ENCODE measurements at places on chromosomes 2 and 18.

DNA sequence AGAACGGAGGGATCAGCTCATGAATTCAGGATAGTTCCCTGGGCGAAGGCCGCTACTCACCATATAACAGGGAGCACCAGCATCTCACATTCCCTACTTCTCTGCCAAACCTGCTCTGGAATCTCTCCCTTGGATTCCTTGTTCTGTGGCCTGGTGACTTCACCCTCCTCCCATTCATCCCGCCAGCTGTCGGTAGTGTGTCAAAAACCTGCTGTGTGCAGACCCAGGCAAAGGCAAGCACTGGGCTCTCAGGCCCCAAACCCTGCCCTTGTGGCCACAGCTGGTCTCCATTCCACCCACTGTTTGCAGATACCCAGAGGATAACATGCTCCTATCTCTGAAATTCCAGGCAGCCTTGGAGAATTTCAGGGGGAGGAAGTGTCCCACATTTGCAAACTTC lies 151.6 kb downstream of the CAPN13 start:
- DNase-seq: no peak
- H3K27ac ChIP-seq: no peak overlapping the region
- no peaks in the 10 kb centered on the region for H3K36me3 ChIP-seq
- no peaks in the 10 kb centered on the region for H3K27me3 ChIP-seq

GRCh38 chr2:96556441-96557330 lies 20.1 kb downstream of the ARID5A start:
- DNase-seq: no peak
- no peak overlapping the region for H3K27ac ChIP-seq
- H3K36me3 ChIP-seq: peaks cover 2% of the 10 kb centered on the region
- H3K4me1 ChIP-seq: 0 out of 2 replicates have a peak, but pooled peaks cover 2% of the 10 kb centered on the region
- no peak overlapping the region for H3K4me3 ChIP-seq
- H3K27me3 ChIP-seq: no peaks in the 10 kb centered on the region

- no peaks in the 10 kb centered on the region for H3K4me1 ChIP-seq
- no peak for DNase-seq
- no peaks in the 10 kb centered on the region for H3K36me3 ChIP-seq
- no peaks in the 10 kb centered on the region for H3K27me3 ChIP-seq
- no peak overlapping the region for H3K27ac ChIP-seq
These were observed 43.9 kb upstream of the SGPP2 start for GRCh38 chr2:222380456-222380855.

DNA sequence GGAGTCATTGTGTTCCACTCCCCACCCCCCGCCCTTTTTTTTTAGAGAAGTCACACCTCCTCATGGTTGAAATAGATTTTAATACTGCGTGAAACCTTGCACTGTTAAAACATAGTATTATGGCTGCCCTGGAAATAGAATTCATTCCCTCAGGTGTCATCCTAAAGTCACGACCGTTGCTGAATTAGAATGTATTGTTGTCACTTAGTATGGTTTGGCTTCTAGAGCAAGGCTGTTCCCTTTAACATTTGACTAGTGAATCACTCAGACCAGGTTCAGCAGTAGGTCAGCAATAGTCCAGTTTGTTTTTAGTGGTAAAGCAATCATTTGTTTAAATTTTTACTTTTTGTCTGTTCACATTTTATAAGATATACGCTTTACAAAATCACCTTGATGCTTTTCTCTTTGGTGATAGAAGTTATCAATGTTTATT lies 1.2 kb downstream of the BABAM2 start:
- no peaks in the 10 kb centered on the region for H3K36me3 ChIP-seq
- H3K4me3 ChIP-seq: no peak overlapping the region
- no peak for DNase-seq

GRCh38 chr2:153626676-153627075 lies 148.1 kb upstream of the RPRM start:
- no peak overlapping the region for H3K4me3 ChIP-seq
- no peak for DNase-seq
- no peaks in the 10 kb centered on the region for H3K27me3 ChIP-seq
- H3K27ac ChIP-seq: no peak overlapping the region

DNA sequence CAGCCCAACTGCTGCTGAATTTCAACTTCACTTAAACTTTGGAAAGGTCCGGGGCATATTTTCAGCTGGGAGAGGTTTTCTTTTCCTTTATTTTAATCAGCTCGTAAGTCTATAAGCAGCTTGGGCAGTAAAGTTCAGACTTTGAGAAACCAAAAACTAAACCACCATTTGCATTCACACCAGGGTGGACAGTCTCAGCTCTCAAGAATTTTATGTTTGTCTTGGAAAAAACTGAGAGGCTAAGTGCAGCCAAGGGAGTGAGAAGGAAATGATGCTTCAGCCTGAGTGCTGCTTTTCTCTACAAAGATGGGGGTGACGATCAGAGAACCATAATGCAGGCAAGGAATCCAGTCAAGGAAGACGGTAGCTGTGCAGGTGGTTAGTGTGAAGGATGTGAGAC lies 30.2 kb downstream of the MCFD2 start:
- H3K36me3 ChIP-seq: no peaks in the 10 kb centered on the region
- no peak for DNase-seq
- no peak overlapping the region for H3K27ac ChIP-seq
- no peaks in the 10 kb centered on the region for H3K27me3 ChIP-seq
- H3K4me3 ChIP-seq: no peak overlapping the region

DNA sequence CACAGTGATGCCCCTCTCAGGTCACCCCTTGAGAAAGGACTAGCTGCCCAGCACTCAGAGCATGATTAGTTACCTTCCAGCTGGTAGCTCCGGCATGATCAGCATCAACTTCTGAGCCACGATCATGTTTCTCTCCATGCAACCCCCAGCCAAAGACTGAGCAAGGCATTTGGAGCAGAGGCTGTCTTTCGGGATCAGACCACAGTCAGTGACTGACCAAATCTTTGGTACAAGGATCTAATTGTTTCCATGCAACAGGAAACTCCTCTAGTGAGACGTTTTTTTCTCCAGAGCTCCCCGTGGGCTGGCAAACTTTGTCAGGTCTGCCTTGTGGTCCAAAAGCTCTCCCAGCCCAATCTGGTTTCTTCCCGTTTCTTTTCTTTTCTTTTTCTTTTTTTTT lies 244.3 kb downstream of the METTL4 start:
- H3K27me3 ChIP-seq: no peaks in the 10 kb centered on the region
- H3K4me1 ChIP-seq: no peaks in the 10 kb centered on the region
- no peak overlapping the region for H3K27ac ChIP-seq
- no peaks in the 10 kb centered on the region for H3K36me3 ChIP-seq
- no peak for DNase-seq
- no peak overlapping the region for H3K4me3 ChIP-seq

DNA sequence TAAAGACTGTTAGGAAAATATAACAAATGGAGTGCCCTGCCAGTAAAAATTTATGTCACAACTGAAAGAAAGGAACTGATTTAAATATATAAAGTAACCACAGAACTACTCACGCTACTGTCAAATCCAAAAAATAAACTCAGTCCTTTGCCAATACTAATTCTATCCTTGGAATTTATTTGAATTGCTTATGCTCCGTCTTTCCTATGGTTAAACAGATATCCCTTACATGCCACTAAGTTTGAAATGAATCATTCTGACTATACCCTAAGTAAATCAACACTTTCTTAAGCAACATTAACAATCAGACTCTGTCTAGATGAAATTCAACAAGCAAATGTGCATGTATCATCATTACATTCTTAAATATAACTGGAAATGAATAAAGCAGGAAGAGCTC lies 9.8 kb downstream of the HNRNPLL start:
- H3K27ac ChIP-seq: no peak overlapping the region
- DNase-seq: no peak
- H3K4me3 ChIP-seq: no peak overlapping the region
